Thoracic aorta (tissue), 2 donors: ENCODE measurements at places on chromosomes 7 and 10.

DNA sequence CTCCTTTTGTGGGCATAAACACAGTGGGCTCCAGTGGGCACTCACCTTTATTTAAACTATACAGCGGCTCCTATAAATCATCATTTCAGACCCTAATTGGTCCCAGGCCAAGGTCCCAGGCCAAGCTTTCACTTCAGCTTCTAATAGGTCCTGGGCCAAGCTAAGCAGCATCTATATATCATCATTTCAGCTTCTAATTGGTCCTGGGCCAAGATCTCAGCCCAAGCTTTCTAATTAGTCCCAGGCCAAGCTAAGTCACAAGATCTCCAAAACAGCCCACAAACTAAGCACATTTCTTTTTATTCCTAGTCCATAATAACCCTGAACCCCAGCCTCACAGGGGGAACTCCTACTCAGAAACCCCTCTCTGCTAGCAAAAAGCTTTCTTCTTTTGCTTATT lies 47.1 kb downstream of the ZNF680 start:
- no peak for DNase-seq

- DNase-seq = no peak
Observed at GRCh38 chr7:22117222-22117621, 171.5 kb upstream of the CDCA7L start.

DNA sequence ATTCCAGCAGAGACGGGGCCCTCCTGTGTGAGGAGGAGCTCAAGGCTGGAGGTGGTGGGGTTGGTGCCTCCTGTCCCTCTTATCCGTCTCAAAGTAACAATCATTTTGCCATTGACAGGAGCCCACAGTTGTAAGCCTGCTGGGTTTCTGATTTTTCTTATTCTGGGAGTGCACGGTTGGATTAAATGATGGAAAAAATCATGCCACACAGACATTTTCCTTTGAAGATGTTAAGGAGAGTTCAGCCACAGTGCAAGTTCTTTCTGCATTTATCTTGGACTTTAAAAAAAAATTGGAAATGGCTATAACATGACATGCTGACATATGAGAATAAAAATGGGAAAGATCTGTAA lies 8.4 kb upstream of the LYZL1 start:
- DNase-seq = no peak

- DNase-seq = no peak
Observed at GRCh38 chr7:105982388-105982787, 19.3 kb downstream of the CDHR3 start.

- DNase-seq = no peak
Observed at GRCh38 chr7:105596866-105597265, 15.6 kb upstream of the EFCAB10 start.

GRCh38 chr10:28823501-28824075 lies 146.3 kb downstream of the BAMBI start:
- no peak for DNase-seq

GRCh38 chr7:5599543-5600200 lies 176.0 kb upstream of the TNRC18 start:
- no peak for DNase-seq

GRCh38 chr7:149828357-149829309 lies 9.5 kb upstream of the ZNF862 start:
- DNase-seq = no peak

DNA sequence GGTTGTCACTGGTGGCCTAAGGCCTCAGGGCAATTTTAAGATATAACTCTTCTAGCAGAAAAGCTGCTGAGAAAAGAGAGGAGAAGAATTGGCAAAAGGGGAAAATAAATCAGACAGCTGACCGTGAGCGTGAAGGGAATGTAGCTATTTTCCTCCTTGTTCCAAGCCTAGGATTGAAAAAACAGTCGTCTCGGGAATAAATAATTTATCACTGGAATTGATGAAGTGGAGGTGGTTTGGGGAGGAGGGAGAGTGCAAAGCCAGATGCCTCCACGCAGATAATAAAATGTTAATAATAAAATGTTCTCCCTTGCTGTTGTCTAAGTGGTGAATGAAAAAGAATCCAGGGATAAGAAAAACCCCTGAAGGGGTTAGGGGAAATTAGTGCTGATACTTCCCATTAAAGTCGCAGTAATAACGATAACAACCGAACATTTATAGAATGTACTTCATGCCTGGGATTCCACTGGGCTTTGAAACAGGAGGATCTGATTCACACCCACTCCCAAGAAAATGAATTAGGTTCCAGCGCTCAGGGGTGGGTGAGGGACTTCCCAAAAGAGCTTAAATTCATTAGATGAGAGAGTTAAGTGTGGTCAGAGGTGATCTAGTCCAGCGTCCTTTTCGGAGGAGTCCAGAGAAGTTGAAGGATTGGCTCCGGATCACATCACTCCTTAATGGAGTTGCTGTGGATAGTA lies 27.3 kb downstream of the BAMBI start:
- no peak for DNase-seq

GRCh38 chr10:113999531-113999930 lies 44.1 kb upstream of the ADRB1 start:
- no peak for DNase-seq

- DNase-seq = no peak
Observed at GRCh38 chr7:50359995-50360925, 55.7 kb downstream of the IKZF1 start.

- no peak for DNase-seq
Observed at GRCh38 chr10:80168679-80169380, 36.3 kb downstream of the PLAC9 start.

DNA sequence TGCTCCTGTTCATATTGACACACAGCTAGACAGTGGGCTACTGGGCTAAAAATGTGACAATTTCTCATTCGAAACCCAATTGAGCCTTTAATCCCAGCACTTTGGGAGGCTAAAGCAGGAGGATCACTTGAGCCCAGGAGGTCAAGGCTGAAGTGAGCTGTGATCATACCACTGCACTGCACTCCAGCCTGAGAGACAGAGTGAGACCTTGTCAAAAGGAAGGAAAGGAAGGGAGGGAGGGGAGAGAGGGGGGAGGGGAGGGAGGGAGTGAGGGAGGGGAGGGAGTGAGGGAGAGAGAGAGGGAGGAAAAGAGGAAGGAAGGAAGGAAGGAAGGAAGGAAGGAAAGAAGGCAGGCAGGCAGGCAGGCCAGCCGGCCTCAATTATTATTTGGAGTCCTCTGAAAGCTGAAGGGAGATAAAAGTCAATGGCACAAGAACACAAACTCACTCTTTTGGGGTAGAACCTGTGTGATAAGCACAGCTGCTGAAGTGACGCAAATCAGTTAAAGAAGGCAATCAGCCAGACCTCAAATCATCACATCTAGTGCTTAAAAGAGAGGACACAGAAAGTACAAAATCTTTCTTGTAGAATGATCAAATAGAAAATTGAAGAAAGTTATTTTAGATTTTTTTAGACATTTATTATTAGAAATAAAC lies 98.1 kb downstream of the CCDC71L start:
- DNase-seq = no peak

DNA sequence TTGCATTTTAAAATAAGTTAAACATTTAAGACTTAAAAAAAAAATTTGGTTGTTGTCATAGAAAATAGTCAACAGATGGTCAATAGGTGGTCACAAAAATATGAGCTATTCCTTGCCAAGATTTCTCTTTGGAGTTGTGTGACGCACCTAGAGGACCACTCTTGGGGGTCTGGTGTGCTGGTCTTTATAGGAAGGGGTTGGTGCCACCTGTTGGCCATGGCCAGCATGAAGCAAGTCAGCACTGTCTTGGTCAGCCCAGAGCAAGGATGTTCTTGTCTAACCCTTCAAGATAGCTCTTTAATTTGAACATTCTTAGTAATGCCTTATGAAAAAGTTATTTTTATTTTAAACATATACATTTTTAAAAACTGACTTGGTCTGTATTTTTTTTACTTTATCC lies 267.9 kb upstream of the CNTNAP2 start:
- no peak for DNase-seq

GRCh38 chr10:130066743-130067142 lies 43.9 kb downstream of the C10orf143 start:
- no peak for DNase-seq

DNA sequence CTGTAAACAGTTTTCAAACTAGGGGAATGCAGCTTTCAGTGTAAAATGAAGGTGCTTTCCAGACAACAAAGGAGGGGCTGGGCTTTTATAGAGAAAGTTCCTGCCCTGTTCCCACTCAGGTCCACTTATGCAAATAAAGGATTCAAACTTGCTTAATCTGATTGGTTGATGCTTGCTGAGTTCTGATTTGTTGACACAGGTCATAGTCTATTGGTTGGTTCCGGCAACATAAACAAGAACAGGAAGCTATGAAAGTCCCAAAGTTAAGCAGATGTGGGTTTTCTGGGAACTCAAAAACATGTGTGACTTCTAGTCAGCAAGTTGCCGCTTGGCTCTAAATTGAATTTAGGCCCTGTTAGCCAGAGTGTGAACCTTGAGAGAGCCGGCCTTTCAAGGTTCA lies 194.2 kb upstream of the SVIL start:
- no peak for DNase-seq

GRCh38 chr10:62186999-62187675 lies 81.5 kb downstream of the RTKN2 start:
- no peak for DNase-seq

DNA sequence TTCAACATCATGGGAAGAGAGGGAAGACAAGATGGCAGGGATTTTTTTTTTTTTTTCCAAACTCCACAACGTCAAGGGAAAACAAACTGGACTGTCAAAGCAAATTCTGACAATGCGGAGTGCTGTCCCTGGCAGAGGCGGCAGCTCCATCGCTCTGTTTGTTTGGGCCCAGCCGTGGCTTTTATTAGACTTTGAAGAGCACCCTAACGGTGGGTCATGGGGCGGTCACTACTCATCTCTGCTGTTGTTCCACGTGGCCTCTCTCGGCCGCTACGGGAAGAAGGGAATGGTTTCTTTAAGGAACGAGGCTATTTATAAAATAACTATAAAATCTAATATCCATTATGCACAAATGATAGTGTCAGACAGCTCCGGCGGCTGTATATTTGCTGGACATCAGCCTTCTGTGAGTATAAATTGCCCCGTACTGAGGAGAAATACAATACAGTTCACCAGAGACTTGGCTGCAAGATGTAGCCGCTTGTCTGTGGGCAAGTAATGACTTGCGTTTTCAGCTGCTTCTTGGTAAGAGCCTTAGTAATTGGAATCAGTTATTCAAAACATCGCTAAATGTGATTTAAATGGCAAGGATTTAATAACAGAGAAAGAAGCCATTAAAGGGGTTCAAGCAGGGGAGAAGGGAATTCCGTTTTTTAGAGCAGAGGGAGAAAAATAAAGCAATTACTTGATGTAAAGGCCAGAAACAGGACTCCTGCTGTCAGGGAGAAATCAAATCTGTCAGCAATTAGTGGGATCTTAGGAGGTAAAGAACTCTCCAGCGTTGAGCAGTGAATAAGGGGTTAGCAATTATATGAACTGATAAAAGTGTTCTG lies 61.7 kb upstream of the RAB11FIP2 start:
- no peak for DNase-seq

DNA sequence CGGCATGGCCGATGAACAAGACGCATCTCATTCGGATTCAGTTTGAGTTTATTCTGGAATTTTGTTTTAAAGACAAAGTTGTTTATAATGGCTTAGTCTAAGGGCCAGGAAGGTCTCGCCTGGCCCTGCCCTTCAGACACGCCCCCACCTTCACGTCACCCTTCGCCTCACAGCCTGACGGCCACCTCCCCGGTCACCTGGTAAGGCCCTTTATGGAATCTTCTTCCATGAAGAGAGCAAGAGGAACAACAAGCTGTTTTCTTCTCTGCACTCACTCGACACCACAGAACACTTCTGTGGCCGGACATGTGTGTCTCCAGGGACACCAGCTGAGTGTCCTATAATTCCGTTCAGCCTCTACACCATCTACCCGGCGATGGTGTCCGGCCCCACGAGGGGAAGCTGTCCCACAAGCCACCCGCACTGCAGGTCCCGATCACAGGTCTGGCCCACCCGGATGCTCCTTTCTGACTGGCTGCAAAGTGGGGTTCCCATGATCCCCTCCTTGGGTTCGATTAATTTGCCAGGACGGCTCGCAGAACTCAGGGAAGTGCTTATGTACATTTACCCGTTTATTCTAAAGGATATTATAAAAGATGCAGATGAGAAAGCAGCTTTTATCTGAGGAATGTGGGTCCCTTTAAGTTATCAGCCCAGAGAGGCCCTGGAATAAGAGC lies 17.4 kb upstream of the KNDC1 start:
- no peak for DNase-seq

GRCh38 chr7:50436133-50436806 lies 13.9 kb downstream of the FIGNL1 start:
- DNase-seq = no peak

DNA sequence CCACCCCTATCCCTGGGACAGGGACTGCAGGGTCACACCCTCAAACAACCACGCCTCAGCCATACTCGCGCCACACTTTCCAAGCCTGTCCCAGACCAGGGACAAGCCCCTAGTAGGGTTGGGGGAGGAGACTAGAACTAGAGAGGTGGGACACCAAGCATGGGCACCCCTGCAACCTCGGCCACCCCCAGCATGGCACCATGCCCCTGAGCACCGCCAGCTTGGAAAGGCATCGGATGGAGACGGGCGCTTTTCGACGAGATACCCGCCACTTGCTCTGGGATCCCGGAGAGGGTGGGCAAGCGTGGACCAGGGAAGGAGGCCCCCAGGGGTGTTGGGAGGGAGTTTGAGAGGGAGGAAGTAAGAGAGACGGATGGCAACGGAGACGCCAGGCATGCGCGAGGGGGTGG lies 13.1 kb upstream of the KMT2E start:
- no peak for DNase-seq

- no peak for DNase-seq
Observed at GRCh38 chr10:68811314-68812009, 15.9 kb upstream of the STOX1 start.

GRCh38 chr10:92627845-92628480 lies 35.0 kb downstream of the KIF11 start:
- DNase-seq = no peak

- DNase-seq = no peak
Observed at GRCh38 chr10:51308116-51308515, 233.8 kb downstream of the PRKG1 start.

GRCh38 chr10:6498771-6499170 lies 81.3 kb downstream of the PRKCQ start:
- no peak for DNase-seq

DNA sequence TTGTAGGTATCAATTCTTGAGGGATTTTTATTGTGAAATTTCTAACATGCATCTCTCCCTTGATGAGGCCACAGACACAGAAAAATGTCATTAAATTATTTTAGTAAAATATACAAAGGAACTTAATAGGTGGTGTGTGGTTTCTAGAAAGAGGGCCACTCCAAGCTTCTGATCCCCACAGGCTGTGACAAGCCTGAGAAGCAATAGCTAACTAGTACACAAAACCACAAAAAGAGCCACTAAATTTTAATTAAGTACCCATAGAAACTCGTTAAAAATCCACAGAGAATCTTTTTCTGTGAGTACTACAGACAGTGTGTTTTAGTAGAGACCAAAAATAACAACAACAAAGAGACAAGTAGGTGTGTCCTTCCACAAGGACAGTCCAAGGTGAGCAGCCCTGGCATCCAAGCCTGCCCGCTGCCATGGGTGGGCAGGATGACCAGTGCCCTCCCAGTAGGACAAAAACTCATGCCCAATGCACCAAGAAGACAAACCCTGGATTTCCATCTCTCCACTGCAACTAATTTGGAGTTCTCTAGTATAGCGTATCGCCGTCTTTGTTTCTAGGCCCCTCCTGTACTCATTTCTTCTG lies 81.0 kb downstream of the RNF216 start:
- DNase-seq = no peak
